Panc1 (cell line): ENCODE measurements at places on chromosomes 11 and 22. TPM values are rescaled to one million over a fixed set of nuclear protein-coding genes. Genes with fewer than 3 reads are reported as not detected.

The CSNK2A3 gene
- 2.6 TPM for total RNA-seq

The PPFIBP2 gene
- 21.5 TPM for total RNA-seq

The MFRP gene
- total RNA-seq = not detected

The VSTM5 gene
- total RNA-seq = not detected

The MMP26 gene
- total RNA-seq = not detected

The ANKK1 gene
- total RNA-seq = 0.08 TPM

The GAL3ST1 gene
- 1.1 TPM for total RNA-seq

The TMEM9B gene
- total RNA-seq = 76.2 TPM

The B4GALNT4 gene
- total RNA-seq = 122 TPM

The OR51A4 gene
- not detected for total RNA-seq
